ENCODE measurements at places on chromosomes 7 and 10.

DNA sequence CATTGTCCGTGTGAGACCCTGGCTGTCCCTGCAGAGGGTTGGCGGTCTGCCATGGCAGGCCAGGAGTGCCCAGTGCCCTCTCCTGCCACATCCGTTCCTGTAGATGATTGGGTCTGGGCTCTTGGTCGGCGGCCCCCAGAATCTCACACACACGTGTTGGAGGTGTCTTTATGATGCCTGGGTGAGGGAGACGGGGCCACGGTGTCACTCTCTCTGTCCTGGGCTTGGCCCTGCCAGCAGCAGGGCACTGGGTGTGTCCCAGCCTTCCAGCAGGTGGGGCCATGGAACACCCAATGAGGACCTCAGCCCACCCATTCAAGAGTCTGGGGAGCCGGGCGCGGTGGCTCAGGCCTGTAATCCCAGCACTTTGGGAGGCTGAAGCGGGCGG lies 30.2 kb downstream of the UNC5B start:
- no peak for DNase-seq

- DNase-seq: peak; percentile 47
Measured at GRCh38 chr10:66931340-66931948, 5.6 kb downstream of the LRRTM3 start.

DNA sequence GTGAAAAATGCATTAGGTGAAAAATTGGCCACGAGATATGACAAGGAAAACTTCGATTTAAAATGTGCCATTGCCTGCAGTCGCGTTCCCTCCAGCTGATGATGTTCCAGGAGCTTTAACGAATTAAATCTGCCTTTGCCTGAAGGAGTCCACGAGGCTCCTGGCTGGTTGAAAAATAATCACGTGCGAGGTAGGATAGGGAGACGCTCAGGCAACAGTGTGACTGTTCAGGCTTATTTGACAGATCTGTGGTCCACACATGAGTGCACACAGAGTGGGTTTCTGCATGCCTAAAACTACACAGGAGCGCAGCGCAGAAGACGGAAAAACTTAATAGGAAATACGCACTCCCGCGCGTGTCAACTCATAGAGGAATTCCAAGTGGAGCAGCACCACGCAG lies 204.0 kb upstream of the PITRM1 start:
- no peak for DNase-seq

DNA sequence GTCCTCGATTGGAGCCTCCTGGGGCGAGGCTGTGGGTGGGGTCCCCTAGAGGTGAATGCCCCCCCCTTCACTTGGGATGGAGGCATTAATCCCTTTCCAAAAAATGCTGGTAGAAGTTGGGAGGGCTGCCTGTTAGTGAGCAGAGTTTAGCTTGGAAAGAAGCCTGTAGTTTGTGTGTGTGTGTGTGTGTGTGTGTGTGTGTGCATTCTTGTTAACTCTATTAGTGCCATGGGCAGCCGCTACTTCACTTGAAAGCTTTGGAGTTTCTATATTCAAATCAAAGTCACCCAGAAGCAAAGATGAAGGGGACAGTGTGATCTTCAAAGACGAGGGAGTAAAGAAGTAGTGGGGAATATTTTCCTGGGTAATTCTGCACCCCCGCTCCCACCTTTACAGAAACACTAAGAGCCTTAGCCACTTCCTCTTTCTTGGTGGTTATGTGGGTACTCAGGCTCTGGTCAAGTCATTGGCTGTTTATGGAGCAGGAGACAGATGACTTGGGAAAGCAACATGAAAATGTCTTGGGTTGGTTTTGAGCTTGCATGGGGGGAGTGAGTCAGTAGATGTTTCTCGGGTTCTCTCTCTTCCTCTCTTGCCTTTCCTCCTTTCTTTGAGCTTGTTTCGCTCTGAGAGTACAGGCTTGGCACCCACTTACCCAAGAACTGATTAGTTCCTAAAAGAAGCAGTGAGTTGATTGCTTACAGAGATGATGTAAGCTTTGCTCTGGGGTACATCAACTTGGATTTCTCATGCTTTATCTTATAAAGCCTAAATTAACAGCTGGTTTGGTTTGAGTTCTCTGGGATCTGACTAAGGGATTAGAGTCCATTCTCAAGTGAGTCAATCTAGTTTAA lies 35.9 kb downstream of the TCF7L2 start:
- peak; percentile 41 for DNase-seq

DNA sequence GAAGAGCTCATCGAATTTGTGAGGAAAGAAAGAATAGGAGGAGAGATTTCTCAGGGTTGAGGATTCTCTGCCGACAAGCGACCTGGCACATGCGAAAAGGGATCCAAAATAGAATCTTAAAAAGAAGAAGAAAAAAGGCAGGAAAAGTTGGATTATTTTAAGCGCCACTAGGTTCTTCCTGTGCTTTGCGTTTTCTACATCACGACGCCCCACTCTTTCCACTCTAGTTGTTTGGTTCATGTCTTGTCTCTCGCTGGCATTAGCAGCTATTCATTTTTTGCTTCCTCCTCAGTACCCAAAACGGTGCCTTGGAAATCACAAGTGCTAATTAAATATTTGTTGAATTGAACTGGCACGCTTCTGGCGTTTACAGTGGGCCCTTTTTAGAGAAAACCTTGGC lies 674 bp upstream of the FRA10AC1 start:
- peak; percentile 2 for DNase-seq

DNA sequence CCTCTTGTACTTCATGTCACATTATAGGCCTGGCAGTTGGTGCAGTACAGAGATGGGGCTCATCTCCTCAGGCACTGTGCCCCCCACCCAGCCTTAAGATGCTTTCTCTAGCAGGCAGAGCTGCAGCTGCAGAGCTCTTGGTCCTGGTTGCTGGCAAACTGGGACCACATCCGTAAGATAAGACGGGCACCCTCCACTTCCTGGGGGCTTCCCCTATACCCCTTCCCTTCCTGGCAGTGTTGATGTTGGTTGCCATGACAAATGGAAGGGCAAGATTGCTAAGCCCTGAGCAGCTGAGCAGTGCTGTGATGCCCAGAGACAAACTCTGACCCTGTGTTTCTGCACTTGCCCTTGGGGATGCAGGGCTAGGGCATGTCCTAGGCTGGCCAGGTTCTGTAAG lies 103.4 kb upstream of the ANLN start:
- peak; percentile 87 for DNase-seq

DNA sequence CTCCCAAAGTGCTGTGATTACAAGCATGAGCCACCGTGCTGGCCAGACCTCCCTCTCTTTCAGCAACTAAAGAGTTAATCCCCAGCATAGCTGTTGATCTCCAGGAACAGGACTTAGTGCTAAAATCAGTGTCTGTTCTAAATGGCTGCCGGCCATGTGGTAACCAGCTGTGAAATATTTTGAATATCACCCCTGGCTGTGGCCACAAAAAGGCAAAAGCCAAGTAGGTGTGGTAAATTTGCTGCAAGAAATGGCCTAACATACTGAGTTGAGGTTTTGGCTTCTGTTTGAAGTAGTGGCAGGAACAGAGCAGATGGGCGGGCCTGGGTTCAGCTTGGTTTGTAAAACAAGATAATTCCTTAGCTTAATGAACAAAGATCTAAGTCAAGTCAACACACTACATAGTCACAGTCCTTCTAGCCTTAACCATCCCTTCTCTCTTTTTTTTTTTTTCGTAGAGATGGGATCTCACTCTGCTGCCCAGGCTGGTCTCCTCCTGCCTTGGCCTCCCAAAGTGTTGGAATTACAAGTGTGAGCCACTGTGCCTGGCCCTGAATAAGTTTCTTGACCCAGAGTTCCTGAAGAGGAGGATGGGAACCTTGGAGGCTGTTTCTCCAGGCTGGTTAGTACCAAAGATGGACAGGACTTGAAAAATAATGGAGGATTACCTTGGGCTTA lies 22.7 kb upstream of the AGFG2 start:
- DNase-seq: peak; percentile 30

GRCh38 chr10:103855424-103855823 lies at the start of gene SH3PXD2A:
Gene SH3PXD2A, minus strand, starts transcription at chr10:103855576. Its CDS starts 310 bp downstream, at chr10:103855266.
- DNase-seq: no peak

- no peak for DNase-seq
Measured at GRCh38 chr7:517774-518629, 1.6 kb downstream of the PDGFA start.

DNA sequence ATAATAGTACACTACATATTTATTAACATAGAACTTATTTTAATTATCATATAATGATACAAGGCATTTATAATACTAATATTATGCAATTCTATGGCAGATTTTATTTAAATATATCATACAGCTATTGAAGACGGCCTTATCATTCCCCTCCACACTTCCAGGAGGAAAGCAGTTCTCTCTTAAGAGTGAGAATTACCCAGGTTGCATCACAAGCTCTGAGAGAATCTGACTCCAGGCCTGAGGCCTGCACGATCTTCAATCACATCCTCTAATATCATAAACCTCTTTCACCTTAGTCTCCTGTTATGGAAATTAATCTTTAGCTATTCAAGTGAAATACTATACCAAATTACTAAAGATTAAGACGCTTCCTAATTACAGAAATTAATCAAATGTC lies 564.4 kb downstream of the PARD3 start:
- no peak for DNase-seq

- no peak for DNase-seq
Measured at GRCh38 chr7:105502173-105502572, 19.9 kb downstream of the PUS7 start.

GRCh38 chr10:110215286-110216170 lies 8.1 kb downstream of the MXI1 start:
- no peak for DNase-seq

DNA sequence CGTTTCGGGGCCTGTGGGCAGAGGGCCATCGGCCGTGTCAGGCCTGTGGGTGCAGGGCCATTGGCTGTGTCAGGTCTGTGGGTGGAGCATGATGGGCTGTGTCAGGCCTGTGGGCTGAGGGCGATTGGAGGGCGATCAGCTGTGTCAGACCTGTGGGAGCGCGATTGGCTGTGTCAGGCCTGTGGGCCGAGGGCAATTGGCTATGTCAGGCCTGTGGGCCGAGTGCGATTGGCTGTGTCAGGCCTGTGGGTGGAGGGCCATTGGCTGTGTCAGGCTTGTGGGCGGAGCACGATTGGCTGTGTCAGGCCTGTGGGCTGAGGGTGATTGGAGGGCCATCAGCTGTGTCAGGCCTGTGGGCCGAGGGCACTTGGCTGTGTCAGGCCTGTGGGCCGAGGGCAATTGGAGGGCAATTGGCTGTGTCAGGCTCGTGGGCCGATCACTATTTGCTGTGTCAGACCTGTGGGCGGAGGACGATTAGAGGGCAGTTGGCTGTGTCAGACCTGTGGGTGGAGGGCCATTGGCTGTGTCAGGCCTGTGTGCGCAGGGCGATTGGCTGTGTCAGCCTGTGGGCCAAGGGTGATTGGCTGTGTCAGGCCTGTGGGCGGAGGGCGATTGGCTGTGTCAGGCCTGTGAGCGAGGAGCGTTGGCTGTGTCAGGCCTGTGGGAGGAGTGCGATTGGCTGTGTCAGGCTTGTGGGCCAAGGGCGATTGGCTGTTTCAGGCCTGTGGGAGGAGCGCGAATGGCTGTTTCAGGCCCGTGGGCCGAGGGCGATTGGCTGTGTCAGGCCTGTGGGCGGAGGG lies 54.1 kb downstream of the DYNC2I1 start:
- DNase-seq: no peak

DNA sequence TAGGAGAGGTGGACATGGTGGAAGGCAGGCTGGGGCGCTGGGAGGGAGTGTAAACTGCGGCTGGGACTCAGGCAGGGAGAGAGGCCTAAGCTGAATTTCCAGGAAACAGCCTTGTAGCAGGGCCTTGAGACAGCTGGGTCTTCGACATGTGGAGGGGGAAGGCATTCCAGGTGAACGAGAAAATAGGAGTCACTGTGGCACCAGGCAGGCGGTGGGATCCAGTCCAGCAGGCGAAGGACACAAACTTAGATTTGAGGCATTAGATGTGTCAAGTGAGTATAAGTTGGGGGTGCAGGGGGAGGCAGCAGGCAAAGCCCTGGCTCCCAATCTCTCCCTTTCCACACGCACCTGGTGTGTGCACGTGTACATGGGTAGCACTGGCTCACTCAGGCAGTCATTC lies 105.3 kb downstream of the PTPN20 start:
- DNase-seq: no peak

GRCh38 chr7:151705636-151706276 lies 171.2 kb downstream of the PRKAG2 start:
- DNase-seq: peak; percentile 19

GRCh38 chr10:119250641-119251314 lies 43.4 kb downstream of the GRK5 start:
- peak; percentile 46 for DNase-seq

DNA sequence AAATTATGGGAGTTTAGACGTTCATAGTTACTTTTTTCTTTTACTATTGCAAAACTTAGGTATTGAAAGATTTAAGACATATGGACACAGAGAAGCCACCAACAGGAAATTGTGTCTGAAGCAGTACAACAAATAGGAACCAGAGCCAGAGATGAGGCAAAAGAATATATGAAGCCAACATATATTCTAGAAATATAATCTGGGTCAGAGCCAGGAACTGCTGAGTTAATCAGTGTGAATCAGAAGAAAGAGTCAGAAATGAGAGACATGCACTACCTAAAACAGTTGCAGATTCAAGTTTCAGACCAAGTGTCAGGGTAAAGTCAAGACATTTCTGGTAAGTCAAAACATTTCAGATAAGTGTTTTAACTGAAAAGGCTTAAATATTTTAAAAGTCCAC lies 67.7 kb downstream of the DGKB start:
- DNase-seq: peak; percentile 17

GRCh38 chr7:56028942-56029630 lies 22.2 kb downstream of the PSPH start:
- DNase-seq: no peak

DNA sequence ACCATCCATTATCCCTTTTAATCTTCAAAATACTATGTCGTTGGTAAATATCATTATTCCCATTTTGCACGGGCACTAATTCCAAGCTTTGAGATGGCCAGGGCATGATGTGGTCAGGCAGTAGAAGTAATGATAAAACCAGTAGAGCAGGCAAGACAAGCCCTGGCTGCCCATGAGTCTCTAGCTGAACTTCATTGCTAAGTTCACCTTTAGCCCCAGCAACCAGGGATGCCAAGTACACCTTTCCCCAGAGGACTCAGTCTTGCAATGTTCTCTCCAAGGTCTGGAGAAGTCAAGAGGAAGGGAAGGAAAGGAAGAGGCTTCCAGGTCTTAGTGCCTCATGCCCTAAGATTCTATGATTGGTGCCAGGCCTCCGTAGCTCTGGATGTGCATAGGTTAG lies 203.2 kb downstream of the PLXNA4 start:
- no peak for DNase-seq

DNA sequence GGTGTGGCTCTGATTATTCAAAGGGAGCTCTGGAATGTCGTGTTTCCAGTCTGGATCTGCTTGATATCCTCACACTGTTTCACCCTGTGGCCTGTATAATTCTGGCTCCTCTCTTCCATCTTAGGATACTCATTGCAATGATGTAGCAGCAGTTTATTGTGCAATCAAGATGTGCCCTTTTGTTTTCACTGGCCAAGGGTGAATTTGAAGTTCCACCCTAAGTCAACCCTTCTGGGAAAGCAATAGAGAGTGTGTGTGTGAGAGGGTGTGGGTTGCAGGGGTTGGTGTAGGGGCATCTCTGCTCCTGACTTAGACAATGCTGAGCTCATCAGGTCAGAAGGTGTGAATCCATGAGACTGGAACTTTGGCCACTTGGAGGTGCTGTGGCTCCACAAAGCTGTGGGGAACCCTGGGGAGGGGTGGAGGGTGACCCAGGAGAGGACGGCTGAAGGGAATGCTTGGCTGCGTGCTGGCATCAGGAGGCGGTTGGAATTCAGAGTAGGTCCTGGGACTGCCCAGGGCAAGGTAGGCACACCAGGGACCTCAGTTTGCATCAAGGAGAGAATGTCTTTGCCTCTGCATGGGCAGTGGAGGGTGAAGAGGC lies 118.0 kb upstream of the PRSS58 start:
- peak; percentile 19 for DNase-seq
